ENCODE measurements at places on chromosomes 16 and 17.

DNA sequence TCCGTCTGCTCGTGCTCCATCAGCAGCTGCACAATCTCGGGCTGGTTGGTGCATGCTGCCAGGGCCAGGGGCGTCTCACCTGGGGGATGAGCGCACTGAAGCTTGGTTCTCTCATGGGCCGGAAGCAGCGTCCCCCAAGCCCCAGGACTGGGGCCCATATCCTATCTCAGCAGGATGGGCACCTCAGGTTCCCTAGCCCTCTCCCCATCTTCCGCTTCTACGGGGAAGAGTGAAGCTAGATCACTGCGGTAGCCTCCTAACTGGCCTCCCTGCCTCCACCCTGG lies 24.8 kb downstream of the TRPV3 start:
- no peak for DNase-seq

GRCh38 chr17:79890706-79891105 lies 51.5 kb upstream of the CBX4 start:
- no peak for DNase-seq

GRCh38 chr16:47213761-47214440 lies 70.2 kb upstream of the NETO2 start:
- DNase-seq = no peak

DNA sequence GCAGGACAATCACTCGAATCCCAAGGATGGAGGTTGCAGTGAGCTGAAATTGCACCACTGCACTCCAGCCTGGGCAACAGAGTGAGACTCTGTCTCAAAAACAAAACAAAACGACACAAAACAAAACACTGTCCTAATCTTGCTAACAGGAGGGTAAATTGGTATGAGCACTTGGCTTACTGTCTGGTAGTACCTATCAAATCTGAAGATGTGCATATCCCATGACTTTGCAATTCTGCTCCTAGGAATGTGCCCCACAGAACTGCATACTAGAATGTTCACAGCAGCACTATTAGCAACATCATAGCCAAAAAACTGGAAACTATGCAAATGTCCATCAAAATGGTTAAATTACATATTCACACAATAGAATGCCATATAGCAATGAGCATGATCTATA lies 15.7 kb downstream of the MTSS2 start:
- DNase-seq = no peak

GRCh38 chr17:8311131-8311790 lies 1.2 kb downstream of the ARHGEF15 start:
- no peak for DNase-seq

GRCh38 chr17:8420041-8420934 lies 15.4 kb upstream of the NDEL1 start:
- no peak for DNase-seq

DNA sequence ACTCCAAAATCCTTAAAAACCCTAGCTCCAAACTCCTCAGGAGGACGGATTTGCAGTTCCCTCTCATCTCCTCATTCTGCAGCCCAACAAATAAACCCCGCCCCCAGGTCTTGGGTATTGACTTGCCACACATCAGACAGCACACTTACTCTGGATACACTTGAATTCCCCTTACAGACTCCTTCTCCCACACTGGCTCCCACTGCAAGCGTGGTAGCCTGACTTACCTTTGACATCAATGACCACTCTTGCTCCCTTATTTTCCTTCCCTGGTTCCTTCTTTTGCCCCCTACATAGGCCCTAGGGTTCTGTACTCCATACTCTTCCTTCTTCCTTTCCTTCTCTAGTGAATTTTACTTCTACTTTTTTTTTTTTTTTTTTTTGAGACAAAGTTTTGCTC lies 7.5 kb downstream of the RFFL start:
- no peak for DNase-seq

DNA sequence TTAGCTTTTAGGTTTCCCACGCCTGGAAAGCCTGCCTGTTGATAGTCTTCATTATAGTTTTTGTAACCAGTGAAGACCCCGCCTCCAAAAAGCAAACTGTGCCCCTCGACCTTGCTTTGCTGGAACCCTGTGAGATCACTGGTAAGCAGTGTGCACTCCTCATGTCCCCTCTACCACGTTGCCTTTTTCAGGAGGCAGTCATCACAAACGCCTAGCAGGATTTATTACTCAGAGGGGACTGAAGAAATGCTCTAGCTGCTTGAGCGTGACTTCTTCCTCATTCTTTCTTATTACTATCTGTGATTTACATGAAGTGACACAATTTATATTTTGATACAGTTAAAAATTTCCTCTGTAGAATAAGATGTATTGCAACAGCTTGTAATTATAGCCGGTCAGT lies 6.5 kb upstream of the KRTAP3-1 start:
- no peak for DNase-seq

- no peak for DNase-seq
Measured at GRCh38 chr16:69083306-69083941, 22.0 kb upstream of the HAS3 start.

DNA sequence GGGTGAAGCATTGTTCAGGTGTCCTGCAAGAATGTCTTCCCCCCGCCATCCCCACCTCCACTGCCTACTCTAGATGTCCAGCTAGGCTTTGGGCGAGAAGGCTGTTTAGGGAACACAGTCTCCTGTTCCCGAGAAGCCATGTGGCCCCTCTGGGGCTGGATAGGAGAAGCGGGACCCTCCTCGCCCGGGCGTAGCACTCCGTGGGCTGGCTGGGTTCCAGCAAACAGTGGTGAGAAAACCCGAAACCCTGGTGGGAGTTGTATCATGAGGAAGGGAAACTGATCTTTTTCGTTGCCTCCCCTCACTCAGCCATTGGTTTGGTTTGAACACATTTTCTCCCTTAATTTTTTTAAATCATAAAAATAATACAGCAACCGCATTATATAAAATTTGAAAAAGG lies 56.6 kb downstream of the IRF8 start:
- DNase-seq = no peak

- no peak for DNase-seq
Measured at GRCh38 chr16:10957771-10958482, 13.6 kb downstream of the CLEC16A start.

DNA sequence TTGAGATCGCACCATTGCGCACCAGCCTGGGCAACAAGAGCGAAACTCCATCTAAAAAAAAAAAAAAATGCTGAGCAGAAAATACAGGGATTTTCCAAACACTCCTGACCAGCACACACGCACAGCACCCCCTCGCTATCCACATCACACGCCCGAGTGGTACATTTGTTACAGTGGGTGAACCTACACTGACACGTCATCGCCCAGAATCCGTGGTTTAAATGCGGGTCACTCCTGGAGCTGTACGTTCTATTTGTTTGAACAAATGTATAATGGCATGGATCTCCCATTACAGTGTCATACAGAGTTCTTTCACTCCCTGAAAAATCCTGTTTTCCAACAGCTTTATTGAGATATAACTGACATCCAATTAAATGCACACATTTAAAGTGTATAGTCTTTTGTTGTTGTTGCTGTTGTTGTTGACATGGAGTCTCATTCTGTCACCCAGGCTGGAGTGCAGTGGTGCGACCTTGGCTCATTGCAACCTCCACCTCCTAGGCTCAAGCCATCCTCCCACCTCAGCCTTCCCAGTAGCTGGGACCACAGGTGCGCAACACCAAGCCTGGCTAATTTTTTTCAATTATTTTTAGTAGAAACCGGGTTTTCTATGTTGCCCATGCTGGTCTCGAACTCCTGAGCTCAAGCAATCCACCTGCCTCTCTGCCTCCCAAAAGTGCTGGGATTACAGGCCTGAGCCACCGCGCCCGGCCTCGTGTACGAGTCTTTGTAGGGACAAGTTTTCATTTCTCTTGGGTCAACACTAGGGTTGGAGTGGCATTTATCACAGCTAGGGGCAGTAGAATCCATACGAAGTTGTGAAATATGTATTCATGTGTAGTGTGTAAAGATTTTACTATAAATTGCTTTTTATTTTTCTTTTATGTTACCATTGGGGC lies 4.4 kb upstream of the CARHSP1 start:
- DNase-seq = no peak

GRCh38 chr16:85650844-85651628 lies 37.7 kb downstream of the GINS2 start:
- no peak for DNase-seq

GRCh38 chr17:61307905-61308886 lies 91.4 kb upstream of the TBX2 start:
- DNase-seq = no peak

GRCh38 chr17:30323262-30323894 lies 10.5 kb downstream of the TMIGD1 start:
- peak; percentile 27 for DNase-seq

DNA sequence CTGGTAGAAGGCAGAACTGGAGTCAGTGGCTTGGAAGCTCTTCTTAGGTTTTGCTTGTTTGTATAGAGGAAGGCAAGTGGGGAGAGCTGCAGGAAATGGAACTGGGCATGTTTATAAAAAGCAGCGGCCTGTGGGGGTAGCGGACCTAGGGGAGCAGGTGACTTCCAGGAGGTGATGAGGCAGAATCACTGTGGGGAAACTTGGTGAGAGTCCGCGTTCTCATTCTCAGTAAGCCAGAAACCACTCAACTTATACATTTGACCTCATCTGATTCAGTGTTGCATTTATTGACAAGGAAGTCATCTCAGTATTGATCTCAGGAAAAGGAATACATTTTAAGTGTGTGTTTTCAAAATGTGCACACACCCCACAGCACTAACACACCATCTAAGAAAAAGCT lies 299.8 kb downstream of the CNTNAP4 start:
- no peak for DNase-seq

GRCh38 chr16:11734653-11735043 lies 8.0 kb downstream of the TXNDC11 start:
- no peak for DNase-seq

- no peak for DNase-seq
Measured at GRCh38 chr17:8741366-8741765, 3.3 kb downstream of the CCDC42 start.

DNA sequence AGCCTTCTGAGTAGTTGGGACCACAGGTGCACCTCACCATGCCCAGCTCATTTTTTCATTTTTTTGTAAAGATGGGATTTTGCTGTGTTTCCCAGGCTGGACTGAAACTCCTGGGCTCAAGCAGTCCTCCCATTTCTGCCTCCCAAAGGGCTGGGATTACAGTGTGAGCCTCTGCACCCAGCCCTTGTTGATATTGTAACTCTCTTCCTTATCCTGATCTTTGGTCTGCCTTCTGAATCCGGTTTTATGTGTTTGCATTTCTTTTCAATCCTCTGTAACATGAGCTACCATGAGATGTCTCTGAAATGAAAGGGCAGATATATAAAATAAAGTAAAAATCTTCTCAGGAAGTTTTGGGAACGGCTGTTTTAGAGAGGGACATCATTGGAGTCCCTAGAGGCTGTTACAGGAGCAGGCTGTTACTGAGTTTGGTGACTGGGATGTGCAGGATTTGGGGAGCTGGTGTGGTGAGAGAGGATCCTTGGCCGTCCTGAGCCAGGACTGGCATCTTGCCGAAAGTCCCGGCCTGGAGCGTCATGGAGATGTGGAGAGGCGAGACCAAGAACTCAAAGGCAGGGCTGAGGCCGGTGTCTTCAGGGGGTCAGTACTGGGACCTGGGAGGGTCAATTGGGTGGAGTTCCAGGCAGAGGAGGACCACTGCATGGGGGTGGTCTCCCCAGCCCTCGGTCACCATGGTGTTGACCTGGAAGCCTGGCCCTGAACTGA lies 39.4 kb downstream of the ATP2C2 start:
- no peak for DNase-seq

- no peak for DNase-seq
Measured at GRCh38 chr16:26594666-26595065, 472.1 kb upstream of the C16orf82 start.

GRCh38 chr17:35132099-35132498 lies 10.0 kb downstream of the NLE1 start:
- DNase-seq = no peak

DNA sequence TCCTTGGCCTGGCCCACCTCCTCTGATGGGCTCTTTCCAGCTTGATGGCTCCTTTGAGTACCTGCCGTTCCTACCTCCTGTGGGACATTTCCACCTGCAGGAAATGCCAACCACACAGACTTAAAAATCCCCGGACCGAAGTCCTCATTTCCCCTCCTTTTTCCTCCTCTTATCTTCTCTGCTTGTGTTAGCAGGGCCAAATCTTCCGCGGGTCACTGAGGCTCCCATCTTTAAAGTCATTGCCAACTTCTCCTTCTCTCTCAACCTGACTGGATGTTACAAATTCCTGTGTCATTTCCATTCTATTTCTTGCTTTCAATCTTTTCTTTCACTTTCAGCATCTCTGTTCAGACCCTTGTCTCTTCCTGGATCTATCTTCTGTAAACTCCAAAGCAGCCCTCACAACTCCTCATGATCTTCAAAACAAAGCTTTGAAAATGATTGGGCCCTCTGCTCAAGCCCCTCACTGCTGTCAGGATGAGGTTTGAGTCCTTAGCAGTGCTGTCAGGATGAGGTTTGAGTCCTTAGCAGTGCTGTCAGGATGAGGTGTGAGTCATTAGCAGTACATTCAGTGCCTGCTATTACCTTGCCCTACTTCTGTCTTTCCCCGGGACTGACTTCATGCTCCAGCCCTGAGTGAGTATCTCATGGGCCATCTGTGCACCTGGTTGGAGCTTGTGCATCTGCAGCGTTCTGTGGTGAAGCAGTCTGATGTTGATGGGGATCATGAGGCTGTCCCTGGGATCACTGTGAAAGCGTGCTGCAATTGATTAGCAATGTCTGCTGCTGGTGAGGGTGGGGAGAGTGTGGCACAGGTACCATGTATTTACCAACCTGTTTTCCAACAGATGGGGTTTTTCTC lies 100.1 kb downstream of the IRF8 start:
- no peak for DNase-seq

DNA sequence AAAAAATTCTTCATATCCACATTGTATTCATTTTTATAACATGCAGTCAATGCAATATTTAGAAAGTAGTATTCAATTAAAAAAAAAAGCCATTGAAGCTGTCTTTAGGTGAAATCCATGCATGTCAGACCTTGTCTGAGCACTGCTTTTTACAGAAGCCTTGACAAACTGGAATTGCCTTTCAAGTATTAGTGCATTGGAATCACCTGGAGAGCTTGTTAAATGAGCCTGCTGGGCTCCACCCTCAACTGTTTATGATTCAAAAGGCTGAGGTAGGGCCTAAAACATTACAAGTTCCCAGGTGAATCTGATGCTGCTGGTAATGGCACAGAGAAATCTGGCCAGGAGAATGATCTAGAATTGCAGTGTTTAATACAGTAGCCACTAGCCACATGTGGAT lies 85.8 kb downstream of the HIC1 start:
- DNase-seq = no peak

GRCh38 chr17:79142375-79142774 lies 67.8 kb downstream of the ENGASE start:
- no peak for DNase-seq

DNA sequence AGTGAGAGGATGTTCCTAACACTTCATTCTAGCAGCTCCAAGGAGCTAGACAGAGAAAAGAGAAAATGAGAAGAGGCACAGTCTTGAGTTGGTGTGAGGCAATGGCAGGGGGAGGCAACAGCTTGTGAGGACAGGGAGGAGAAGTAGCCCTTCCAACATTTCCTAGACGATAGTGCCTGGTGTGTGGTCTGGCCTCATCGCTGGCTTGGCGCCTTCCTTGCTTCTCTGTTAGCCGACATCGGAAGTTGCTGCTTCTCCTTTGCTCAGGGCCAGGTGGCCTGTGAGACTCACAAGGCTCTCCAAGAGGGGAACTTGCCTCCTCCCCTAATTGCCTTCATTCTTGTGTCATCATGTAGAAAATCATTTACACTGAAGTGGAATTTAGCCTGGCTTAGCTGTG lies 208.7 kb downstream of the MAP2K4 start:
- DNase-seq = no peak
